ENCODE measurements at places on chromosomes 13 and 19.

- DNase-seq, result no peak
Observed at GRCh38 chr19:8567522-8568172, 9.6 kb downstream of the MYO1F start.

GRCh38 chr13:114056205-114057013 lies 76.0 kb downstream of the RASA3 start:
- DNase-seq, result no peak

DNA sequence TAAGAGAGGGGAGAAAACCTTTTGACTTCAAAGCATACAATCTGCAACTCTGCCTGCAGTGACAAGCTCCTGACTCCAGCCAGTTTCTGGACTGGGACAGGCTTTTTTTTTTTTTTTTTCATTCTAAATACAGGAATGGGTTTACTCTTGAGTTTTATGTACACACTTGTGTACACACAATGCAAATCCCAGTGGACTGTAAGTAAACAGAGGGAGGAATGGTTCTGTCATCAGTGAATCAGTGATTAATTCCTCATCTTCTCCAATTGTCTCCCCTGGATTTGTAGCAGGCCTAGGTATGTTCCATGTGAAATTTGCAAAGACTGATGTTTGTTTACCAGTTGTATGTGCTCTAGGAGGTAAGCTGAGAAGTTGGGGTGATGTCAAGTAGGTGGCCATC lies 184.8 kb downstream of the SHISA2 start:
- no peak for DNase-seq

DNA sequence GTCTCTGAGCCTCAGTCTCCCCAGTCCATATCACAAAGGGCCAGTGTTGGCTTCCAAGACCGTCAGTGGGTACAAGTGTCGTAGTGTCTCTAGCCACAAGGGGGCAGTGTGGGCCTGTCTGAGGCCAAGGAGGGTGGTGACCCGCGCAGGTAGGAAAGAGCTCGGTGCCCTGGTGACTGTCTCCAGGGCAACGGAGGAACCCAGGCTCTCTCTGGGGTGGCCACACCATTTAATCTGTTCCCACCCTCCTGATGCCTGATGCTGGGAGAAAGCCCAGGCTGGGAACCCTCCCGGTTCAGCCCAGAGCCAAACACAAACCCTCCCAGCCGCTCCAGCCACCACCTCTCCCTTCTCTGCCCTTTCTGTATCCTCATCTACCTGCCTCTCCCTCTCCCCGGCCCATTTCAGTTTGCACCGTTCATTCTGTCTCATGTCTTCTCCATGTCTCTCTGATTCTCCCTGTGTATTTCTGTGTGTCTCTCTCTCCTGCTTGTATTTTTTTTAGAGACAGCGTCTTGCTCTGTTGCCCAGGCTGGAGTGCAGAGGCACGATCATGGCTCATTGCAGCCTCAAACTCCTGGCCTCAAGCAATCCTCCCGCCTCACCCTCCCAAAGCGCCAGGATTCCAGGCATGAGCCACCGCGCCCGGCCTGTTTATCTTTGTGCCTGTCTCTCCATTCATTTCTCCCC lies 17.5 kb upstream of the MEIS3 start:
- peak; percentile 90 for DNase-seq

- DNase-seq, result no peak
Observed at GRCh38 chr13:67258482-67258881, 28.3 kb upstream of the PCDH9 start.

DNA sequence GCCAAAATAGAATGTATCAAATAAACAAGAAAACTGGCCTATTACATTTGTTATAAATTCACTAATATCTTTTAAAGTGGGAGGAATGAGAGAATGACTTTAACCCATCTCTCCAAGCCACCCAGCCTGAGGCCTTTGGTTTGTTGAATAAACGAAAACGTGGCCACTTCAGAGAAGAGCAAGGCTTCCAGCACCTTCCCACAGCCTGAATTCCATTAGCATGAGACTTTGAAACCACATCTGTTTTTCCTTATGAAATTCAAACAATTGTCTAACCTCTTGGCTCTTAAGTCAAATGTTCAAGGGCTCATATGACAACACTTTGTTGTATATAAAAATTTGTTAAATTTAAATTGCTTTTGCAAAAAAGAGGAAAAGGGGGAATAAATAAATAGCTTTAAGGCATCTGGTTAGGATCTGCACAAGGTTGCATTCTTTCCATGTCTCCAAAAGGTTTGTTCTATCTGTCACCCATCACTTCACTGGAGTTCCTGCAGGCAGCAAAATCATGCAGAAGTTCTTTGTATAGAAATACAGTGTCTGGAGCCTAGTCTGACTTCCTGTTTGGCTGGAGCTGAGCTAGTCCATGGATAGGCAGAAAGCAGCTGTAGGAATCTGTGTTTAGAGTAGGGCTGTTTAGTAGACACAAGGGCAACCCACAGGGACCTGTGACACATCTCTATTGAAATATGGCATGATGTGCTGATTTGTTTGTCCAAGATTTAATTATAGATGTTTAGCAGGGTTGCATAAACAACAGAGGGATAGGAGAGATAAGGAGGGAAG lies 502.3 kb downstream of the KCTD12 start:
- no peak for DNase-seq

DNA sequence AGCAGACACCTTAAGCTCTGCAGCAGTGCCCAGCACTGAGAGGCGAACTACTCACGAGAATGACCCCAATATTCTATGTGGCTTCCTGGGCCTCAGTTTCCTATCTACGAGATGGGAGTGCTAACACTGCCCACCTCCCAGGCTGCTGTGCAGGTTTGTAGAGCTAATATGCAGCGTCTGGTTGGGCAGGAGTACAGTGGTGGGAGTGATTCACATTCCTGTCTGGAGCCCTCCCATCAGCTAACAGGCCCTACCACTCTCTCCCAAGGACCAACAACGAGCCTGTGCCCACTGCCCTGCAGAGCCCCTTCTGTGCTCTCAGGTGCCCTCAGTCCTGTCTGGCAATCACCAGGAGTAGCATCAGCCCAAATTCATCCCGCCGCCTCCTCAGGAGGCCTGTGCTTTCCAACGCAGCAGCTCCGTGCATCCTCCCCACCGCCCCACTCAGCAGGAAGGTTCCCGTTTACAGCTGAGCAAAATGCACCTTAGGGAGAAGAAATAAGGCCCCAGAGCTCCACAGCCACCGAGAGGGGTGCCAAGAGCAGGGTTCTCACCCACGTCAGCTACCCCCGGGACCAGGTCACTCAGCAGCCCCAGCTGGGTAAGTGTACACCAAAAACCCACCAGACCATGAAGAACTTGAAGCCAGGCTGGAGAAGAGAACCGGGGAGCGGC lies 6.6 kb downstream of the AKT2 start:
- no peak for DNase-seq

DNA sequence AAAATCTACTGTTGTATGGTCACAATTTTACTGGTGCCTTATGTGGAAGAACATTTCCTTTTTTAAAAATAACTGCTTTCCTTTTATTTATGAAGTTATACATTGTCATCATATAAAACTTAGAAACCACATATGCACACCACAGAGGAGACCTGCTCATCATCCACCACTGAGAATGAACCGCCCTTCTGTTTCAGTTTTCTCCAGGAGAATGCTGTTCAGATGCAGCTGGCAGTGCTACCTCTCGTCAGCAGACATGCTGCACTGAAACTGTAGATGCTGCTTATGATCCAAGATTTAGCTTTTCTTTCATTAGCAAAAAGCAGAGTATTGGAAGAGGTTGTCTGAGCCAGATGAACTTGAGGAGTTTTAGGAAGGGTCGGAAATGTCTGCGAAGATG lies 10.1 kb downstream of the SLC25A15 start:
- no peak for DNase-seq

GRCh38 chr19:17327654-17328516 lies 6.8 kb downstream of the ANO8 start:
- DNase-seq, result peak; percentile 93

GRCh38 chr13:35964863-35965180 lies 166.4 kb downstream of the DCLK1 start:
- no peak for DNase-seq
